ENCODE measurements at places on chromosomes 1 and 21.

- no peak for DNase-seq
These were observed 5.0 kb downstream of the WNT3A start for GRCh38 chr1:228011721-228012311.

- no peak for DNase-seq
These were observed 100.8 kb downstream of the SIK1 start for GRCh38 chr21:43325968-43326715.

DNA sequence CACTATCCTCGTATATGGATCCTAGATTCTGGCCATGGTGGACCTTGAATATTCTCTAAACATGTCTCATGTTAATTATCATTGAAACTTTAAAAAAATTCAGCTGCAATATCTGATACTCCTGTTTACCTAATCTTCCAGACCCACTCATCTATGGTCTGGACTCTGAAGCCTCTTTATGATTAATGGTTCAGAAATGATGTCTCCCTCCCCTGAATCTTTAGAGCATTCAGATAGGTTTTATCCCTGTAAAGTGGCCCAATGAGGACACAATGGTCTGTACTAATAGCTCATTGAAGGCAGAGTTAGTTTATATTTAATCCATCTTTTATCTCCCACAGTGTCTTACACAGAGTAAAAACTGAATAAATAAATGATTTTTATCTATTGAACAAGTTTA lies 53.0 kb upstream of the DUSP10 start:
- no peak for DNase-seq

- DNase-seq, result no peak
These were observed 21.4 kb upstream of the FMO1 start for GRCh38 chr1:171226747-171227370.

DNA sequence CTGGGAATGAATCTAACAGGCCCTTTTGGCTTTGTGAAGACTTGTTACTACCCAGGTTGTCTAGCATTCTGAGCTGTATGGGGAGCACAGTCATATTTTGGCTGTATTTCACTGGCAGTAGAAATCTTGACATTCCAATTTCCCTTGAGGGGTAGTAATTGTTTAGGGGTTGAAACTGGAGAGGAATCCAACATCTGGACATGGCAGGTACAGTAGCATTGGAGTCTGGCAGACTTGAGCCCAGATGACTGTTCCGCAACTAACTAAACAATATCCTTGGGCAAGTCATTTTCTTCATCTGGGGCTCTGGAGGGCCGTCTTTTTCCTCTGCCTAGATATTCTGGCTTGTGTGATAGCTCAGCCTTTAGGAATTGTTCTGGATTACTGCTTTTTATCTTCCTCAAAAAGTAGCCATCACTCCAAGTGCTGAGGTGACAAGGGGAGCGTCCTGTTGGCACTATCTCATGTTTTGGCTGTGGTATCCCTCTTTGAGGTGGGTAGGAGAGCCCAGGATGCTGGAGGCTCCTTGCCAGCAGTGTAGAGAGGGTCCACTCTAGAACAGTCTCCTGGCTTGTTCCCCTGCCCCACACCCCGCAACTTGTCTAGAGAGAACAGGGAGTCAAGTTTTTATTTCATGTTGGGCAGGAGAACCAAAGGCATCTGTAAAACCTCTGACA lies 22.7 kb upstream of the NBL1 start:
- no peak for DNase-seq

DNA sequence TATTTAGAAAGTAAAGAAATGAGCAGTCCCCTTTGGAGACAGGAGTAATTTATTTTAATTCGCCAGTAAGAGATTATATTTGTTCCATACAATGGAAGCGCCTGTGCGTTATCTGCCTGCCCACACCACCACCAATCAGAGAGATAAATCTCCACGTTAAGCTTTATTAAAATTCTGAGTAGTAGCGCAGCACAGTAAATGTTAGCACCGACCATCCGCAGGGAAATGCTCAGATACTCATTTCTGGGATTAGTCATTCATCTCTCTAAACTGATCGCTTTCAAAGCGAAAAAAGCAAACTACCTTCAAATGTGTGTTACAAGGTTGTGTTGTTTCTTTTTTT lies 1.2 kb downstream of the ETS2 start:
- DNase-seq, result no peak

All from activated CD4-positive, CD25-positive, alpha-beta regulatory T cell treated with anti-CD3 and anti-CD28 coated beads, Interleukin-2, amount 50 U/mL, for 16 hours (primary cell).